Calu3 (cell line): ENCODE measurements at places on chromosomes 5 and 9.

GRCh38 chr5:111224561-111225345, 569 bp downstream of the CAMK4 start:
- peak; percentile 24 for DNase-seq

DNA sequence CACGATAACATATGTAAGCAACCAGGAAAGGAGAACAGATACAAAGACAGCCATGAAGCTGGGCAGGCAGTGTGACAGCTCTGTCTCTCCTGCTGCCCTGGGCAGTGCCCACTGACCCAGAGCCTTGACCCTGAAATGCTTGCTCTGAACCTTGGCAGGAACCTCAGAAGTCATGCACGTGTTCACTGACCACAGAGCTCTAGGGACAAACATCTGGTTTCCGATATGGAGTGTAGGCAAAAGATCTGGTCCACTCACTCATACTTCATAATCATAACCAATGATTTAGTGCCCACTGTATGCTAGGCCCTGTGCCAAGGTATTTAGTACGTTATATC, 102.6 kb downstream of the FSTL4 start:
- no peak for DNase-seq

GRCh38 chr5:102368392-102368791, 72.3 kb upstream of the SLCO4C1 start:
- DNase-seq: no peak

GRCh38 chr5:95081500-95081960, 203.4 kb downstream of the MCTP1 start:
- DNase-seq: peak; percentile 60

DNA sequence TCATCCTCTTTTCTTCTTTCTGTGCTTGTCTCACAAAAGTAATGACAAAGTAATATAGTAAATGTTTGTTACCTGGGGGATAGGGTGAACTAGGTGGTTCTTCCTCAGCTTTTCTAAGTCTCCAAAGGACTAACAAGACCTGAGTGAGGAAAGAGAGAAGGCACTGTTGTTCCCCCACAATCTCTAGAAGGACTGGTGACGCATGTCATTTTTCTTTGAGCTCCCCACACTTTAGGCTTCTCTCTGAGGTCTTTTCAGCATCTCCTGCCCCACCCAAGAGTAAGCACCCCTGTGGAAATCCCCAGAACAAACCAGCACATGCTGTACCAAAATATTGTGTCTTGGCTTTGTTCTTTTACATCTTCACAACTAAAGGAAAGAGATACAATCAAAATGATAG, 2.4 kb upstream of the IL7R start:
- DNase-seq: no peak

DNA sequence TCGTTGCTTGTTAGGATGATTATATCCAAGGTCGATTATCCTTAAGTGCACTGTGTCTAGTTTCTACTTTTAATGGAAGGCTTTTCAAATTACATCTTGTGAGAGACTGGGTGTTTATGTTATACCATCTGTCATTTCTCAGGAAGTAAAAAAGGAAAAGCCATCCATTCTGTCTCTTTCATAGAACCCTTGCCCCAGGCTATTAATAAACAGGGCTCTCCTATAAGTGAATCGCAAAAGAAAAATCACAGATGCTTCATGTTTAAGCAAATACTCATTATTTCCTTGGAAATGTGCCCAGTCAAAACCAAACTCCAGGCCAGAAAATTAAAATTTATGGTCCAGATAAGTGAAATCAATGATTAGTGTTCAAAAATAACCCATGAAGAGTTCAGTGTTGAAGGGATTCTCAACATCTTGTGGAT, 58.1 kb downstream of the STARD4 start:
- DNase-seq: no peak

DNA sequence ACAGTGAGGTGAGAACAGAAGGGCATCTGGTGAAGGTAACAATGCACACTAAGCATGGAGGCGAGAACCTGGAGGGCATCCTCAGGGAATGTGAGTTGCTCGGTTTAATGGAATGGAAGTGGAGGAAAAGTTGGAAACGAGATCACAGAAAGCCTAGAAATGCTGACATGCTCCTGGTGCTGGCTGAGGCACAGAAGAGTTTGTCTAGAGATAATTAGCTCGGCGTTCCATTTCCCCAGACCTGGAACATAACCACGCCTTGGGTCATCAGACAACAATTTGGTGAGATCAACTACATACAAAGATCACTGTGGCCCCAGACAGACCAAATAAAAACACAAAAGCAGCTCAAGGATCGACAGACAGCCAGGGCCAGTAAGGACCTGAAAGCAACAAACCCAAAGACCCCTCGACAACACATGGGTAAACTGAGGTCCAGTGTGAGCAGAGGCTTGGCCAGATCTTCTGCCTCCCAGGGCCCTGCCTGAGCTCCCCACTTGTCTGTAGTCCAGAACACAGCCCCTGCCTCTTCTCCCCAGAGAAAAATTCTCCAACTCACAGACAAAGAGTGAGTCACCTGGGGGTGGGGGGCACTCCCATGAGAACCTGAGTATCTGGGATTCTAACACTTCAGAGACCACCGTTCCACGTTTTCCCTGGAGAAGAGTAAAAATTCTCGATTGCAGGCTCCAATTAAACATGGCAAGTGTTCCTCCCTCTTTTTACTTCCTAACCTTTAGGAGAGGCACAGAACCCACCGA, 52.5 kb downstream of the SHB start:
- no peak for DNase-seq

DNA sequence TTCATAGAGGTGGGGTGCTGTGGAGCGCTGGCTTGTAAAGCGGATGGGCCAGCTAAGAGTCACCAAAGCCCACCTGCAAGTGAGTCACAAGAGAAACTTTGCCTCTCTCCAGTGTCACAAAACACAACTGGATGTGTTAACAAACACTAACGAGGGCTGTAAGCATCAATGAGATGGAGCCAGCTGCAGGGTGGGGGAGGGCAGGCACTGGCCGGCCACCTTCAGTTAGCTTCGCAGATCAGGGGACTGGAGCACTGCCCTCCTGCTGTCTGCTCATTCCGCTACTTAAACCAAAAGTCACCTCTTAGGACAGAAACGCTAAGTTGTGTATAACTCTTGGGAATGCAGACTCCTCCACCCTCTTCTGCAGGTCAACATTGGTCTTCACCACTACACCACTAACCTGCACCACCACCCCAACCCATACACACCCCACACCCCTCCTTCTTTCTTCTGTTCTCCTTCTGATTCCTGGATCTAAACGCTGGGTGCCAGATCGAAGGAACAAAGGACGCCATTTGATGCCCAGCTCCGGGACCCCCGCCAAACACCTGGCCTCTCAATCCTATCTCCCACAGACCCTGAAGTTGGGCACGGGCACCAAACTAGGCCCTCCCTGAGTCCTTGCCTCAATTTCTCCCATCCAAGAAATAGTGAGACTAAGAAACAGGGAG, 2.1 kb downstream of the ARSI start:
- DNase-seq: no peak

- no peak for DNase-seq
Observed at GRCh38 chr5:128335339-128335738, 202.7 kb downstream of the FBN2 start.

GRCh38 chr9:91066042-91066415, 264.4 kb downstream of the SYK start:
- no peak for DNase-seq

DNA sequence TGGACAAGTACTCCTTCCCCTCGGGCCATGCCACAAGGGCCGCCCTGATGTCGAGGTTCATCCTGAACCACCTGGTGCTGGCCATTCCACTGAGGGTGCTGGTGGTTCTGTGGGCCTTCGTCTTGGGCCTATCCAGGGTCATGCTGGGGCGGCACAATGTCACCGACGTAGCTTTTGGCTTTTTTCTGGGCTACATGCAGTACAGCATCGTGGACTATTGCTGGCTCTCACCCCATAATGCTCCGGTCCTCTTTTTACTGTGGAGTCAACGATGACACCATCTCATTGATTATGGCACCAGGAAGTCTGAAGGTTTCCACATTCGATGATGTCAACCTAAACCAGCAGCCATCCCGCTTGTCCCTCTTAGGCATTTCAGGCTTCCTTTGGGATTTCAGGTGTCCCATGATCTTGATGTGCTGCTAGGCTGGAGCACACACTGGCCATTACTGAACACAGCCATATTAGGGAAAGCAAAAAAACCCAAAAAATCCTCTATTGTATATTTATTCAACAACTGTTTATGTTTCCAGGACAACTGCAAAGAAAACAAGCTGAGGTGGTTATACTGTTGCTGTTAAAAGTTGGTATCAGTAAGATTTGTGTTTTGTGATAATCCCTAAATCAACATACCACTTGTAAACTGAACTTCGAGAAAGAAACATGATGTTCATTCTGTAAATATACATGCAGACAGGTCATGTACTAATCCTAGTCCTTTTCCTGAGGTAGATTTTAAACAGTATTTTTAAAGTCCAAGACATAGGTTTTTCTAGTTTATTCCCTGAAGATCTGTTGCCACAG, 1.1 kb downstream of the PLPP6 start:
- DNase-seq: no peak

GRCh38 chr5:168472329-168472728, 13.9 kb upstream of the RARS1 start:
- DNase-seq: peak; percentile 8

DNA sequence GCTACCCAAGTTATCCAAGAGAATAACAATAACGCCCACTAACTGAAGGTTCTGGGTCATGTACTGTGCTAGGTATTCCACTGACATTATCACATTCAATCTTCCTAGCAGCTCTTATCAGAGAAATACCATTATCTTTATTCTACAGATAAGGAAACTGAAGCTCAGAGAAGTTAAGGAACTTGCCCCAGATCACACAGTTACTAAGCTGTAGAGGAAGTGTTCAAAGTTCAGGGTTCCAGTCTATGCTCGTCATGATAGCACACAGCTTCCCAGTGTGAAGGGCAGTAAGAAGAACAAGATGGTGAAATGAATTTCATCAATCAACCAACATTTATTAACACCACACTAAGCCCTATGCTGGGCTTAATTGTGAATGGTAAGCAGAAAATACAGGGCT, 29.6 kb downstream of the ELOVL7 start:
- no peak for DNase-seq

DNA sequence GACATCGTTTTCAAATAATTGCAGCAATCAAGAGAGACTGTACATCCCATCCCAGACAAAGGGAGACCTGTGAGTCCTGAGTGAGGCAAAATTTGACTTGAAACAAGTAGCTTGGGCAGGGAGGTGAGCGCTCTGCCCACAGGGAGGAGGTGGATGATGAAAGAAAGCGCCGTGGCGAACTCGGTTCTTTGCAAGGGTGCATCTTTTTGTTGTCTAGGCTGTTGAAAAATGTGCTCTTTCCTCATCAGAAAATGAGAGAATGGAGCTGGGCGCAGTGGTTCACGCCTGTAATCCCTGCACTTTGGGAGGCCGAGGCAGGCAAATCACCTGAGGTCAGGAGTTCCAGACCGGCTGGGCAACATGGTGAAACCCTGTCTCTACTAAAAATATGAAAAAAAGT, 150.5 kb downstream of the GAPVD1 start:
- DNase-seq: no peak

DNA sequence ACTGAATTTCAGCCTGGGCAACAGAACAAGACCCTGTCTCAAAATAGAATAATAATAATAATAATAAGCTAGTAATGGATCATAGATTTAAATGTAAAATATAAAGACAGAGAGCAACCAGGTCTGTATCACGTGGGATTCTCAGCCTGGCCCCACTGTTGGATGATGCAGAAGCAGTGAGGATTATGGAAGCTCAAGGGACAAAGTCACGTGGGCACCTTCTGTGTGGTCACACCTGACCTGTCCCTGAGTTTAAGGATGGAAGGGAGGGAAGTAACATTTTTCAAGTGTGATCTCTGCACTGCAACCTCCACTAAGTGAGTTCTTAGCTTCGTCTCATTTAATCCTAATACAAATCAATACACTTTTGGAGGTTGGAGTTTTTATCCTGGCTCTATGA, 212.5 kb upstream of the IER5L start:
- no peak for DNase-seq

- no peak for DNase-seq
Observed at GRCh38 chr5:94192658-94193391, 425.6 kb downstream of the KIAA0825 start.

DNA sequence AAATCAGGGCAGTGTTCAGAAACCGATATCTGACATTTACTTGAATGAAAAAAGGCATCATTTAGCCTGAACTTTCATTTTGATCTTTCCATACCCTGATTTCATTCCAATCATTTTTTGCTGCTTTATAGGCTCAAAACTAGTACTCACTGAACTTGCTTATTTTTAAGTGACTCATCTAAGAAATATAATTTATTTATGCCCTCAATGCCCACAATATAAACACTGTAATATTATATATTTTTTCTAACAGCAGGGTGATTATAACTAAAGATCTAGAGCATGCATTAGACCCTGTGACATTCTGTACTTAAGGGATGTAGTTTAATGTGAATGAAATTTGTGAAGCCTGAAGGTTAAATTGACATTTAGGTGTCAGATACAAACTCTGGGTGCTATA, 446.1 kb upstream of the CDH10 start:
- DNase-seq: no peak

- DNase-seq: no peak
Observed at GRCh38 chr5:40333459-40334241, 346.1 kb upstream of the PTGER4 start.

GRCh38 chr9:129080298-129080600, 662 bp upstream of the DOLPP1 start:
- DNase-seq: no peak

- DNase-seq: no peak
Observed at GRCh38 chr5:32008746-32009145, 165.4 kb downstream of the GOLPH3 start.

DNA sequence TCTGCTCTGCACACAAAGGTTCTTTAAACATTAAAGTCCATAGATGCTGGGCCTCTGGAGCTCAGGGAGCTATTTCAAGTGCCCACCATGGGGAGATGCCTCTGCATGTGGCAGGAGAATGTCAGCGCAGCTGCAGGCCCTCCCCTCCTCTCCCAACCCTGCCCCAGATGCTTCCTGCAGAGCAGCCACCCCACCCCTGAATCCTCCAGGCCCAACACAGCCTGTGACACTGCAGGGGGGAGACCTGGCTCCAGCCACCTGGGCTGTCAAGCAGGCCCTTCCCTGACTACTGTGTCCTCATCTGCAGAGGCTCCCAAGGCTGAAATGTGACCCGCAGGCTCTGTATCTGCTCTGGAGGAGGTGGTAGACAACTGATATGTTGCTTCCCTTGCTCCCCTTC, 213.9 kb downstream of the GABBR2 start:
- no peak for DNase-seq

DNA sequence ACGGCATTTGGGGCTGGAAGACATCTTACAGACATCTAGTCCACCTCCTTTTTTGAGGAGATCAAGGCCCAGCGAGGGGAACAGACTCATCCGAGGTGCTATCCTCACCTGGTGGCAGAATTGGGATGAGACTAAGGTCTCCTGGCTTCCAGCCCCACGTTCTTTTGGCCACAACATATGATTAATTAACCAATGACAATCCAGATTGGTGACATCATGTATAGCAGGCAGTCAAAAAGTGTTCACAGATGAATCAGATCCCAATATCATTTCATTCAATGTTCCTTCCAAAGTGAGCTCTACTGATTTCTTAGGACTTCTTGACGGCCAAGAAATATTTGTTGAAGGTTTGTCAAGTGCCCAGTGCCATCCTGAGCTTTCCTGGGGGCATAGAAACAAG, 3.9 kb downstream of the CFAP77 start:
- no peak for DNase-seq
